ENCODE measurements at places on chromosomes 1 and 21.

- no peak for DNase-seq
These were observed 29.7 kb upstream of the MARK1 start for GRCh38 chr1:220498188-220498587.

- DNase-seq = no peak
These were observed 6.6 kb downstream of the CMPK1 start for GRCh38 chr1:47340227-47340626.

- no peak for DNase-seq
These were observed 15.4 kb downstream of the SLC2A7 start for GRCh38 chr1:9010781-9011323.

GRCh38 chr21:17768840-17769446, 50.2 kb downstream of the C21orf91 start:
- DNase-seq = no peak

DNA sequence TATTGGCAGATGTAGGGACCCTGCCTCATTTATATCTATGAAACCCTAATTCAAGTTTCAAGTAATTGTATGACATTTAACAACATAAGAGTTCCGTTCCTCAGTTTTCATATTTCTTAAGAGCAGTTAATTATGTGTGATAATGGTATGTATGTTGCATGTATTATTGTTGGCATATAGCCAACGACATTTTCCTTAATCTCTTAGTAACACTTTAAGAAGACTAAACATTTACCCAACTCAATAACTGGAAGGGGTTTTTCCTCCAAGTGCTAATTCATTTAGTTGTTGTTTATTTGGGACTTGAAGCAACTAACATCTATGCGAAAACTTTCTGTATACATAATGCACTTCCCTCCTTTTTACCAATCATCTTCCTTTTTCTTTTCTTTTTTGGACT, 1.5 kb upstream of the RALGPS2 start:
- no peak for DNase-seq

DNA sequence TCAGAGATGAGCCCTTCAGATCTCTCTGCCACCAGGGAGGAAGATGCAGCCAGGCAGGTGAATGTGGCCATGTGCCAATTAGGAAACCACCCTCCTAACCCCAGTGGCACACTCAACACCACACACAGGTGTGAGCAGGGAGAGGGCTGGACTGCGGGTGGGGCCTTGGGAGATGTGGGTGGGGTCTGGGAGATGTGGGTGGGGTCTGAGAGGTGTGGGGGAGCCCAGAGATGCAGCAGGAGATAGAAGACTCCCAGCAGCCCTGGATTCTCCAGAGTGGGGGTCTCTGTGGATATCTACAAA, 43.2 kb upstream of the COL6A1 start:
- DNase-seq = no peak

- no peak for DNase-seq
These were observed 1.2 kb upstream of the H6PD start for GRCh38 chr1:9233241-9233941.

GRCh38 chr1:227401562-227402342, 83.5 kb upstream of the CDC42BPA start:
- no peak for DNase-seq

GRCh38 chr1:29583727-29584126, 347.4 kb downstream of the PTPRU start:
- no peak for DNase-seq

DNA sequence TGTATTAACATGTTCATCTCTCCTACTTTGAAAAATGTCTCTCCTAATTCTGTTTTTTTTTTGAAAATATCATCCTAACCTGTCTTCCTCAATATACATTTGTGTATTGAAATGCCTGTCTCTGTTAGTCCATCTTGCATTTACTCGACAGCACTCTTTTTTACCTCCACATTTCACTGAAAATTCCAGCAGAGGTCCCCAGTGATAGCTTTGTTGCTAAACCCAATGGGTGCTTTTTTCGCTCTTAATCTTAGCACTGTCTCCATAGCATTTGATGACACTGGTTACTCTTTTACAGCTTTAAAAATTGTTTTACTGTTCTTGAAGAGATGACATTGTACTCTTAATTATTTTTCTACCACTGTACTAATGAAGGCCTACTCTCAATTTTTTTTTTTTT, 10.8 kb downstream of the OSBPL9 start:
- peak; percentile 81 for DNase-seq

- DNase-seq = no peak
These were observed 187.2 kb downstream of the FGGY start for GRCh38 chr1:59484096-59484495.

- no peak for DNase-seq
These were observed 3.9 kb upstream of the FLG start for GRCh38 chr1:152328801-152329391.

DNA sequence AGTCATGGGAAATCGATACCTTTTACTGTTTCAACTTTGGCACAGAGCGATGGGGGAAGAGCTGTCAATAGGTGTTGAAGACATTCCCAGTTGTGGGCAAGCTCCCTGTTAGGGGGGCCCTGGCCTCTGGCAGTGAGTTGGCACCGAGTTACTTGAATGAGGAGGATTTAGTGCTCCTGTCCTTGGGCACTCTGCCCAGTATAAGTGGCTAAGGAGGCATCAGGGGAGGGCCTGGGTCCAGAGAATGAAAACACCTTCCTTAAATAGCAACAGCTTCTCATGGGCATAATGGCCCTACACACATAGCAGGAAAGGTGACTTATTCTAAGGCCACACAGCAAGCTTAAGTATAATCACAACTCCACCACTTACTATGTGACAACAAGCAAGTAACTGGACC, 664.4 kb downstream of the PTPRU start:
- DNase-seq = no peak
